NCI-H1436 treated with DMSO at 0.1 percent for 48 hours (cell line): ENCODE measurements at places on chromosomes 1 and 21.
A peak's percentile ranks its signal among the peaks of the same experiment; 100 is the strongest.

- no peak for DNase-seq
These were observed 260.8 kb upstream of the RRP15 start for GRCh38 chr1:218024211-218024720.

DNA sequence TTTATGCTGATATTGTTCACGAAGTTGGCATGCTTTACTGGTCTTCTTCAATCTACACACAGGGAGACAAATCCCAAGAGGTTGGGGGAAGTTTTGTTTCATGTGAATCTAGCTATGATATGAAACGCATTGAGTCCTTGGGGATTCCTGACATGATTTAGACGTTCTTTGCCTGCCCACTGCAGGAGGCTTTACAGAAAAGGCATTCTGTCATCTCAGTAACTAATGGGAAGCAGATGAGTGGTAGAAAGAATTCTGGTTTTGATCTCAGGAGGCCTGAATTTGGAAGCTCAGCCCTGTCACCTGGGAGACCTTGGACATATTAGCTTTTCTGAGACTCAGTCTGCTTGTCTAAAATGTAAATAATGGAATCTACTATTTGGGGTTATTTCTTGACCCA lies 383.0 kb upstream of the NFIA start:
- no peak for DNase-seq

DNA sequence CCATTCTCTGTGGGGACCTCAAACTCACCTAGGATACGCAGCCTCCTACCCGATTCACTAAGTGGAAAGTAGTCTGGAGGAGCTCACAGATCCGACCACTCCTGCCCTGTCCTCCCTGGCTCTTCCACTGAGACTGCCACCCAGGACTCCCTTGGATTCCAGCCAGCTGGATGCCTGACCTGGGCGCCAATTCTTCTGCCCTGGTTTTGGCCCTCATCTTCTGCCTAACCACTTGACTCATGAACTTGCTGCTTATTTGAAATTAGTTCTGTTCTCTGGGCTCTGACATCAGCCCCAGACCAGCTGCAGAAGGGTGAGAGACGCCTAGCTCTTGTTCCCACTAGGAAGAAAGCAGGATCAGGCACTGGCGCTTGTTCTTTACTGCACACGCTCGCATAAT lies 48.9 kb downstream of the SLC35D1 start:
- no peak for DNase-seq

- DNase-seq, result peak; percentile 8
These were observed at the start of gene CACHD1 for GRCh38 chr1:64469977-64470664. Gene CACHD1 (plus strand): TSS chr1:64470129. CDS start chr1:64470745, 616 bp downstream.

DNA sequence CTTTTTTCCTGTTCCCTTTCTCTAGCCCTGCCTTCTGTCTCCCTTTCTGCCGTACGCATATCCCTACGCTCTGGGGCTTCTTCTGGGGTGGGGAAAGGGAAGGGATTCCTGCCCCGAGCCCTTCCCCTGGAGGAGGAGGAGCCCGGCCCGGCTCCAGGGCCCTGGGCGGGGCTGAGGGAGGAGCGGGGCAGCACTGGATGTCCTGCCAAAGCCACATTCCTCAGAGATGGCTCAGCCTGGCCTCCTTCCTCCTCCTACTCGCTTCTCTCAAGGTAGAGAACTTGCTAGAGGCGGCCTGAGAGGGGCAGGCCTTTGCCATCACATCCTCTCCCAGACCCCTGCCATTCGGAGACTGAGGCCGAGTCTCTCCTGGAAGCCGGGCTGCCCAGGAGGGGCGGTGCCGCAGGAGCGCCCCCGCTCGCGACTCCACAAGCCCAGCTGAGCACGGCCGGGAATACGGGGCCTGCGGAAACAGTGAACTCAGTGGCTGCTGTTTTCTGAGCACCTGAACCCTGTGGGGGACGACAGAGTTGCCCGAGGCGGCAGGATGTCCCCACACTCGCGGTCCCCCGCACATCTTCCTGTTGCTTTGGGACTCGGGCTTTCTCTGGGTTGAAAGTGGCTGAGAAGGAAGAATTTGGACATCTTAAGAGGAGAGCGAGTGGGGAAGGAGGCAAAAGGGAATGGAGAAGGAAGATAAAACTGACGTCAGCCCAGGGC lies 12.2 kb downstream of the ADAMTSL4 start:
- no peak for DNase-seq

- no peak for DNase-seq
These were observed 40.5 kb upstream of the HMCN1 start for GRCh38 chr1:185693654-185694053.

- no peak for DNase-seq
These were observed 4.0 kb upstream of the GBP5 start for GRCh38 chr1:89276690-89277089.

GRCh38 chr1:228081144-228081543 lies 1.4 kb upstream of the ARF1 start:
- DNase-seq, result no peak

GRCh38 chr1:184608581-184608980 lies 146.1 kb downstream of the EDEM3 start:
- no peak for DNase-seq

- no peak for DNase-seq
These were observed 65.8 kb upstream of the IGSF21 start for GRCh38 chr1:18041685-18042355.

DNA sequence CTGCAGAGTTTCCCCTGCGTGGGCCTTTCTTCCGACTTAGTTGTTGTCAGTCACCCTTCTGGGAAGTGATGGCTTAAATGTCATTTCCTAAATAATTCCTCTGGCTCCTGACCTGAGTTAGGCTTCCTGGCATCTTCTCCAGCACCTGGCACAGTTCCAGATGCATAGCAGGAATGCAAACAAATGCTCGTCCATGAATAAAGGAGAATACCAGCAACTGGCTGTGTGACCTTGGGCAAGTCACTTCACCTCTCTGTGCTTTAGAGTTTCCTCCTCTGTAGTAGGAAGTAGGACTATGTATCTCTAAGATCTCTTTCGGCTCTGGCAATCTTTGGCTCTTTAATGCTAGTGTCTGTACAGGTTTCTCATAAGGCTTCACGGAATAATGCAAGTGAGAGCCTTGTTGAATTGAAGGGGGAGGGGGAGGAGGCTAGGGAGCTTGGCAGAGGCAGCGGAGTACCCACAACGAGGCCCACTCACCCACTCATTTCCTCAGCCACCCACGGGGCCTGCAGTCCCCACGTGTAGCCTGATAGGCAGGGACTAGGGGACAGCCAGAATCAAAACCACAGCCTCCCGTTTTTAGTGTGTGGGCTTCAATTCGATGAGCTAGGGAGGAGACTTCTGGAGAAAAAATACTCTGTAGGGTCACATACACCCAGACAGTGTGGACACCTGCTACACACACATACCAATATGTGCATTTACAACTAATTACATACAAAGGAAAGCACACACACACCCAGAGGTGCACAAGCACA lies 48.1 kb downstream of the TENT5C start:
- no peak for DNase-seq
